Stimulated activated CD4-positive, alpha-beta T cell treated with anti-CD3 and anti-CD28 coated beads, Interleukin-2, amount 100 ng/mL, for 24 hours (primary cell): ENCODE measurements at places on chromosomes 12 and 14.

DNA sequence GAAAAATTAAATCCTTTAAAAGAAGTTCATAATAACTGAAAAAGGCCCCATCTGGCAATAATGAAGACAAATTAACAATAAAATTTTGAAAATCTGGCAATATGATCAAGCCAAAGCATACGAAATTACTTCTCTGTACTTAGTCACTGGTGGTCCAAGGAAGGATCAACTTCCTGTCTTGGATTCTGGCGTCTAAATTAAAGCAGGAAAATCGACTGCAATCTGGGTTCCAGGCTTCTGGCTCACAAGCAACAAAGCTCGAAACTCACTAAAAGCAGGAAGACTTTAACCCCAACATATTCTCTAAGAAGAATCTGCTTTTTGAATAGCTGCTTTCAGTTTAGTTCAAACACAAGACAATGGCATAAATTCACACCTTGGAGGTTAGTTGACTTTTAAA lies 49.7 kb downstream of the LRIG3 start:
- no peak for DNase-seq

- DNase-seq, result no peak
Observed at GRCh38 chr12:49325606-49326005, 2.6 kb downstream of the TROAP start.

- no peak for DNase-seq
Observed at GRCh38 chr12:93126069-93126474, 197.0 kb upstream of the EEA1 start.

DNA sequence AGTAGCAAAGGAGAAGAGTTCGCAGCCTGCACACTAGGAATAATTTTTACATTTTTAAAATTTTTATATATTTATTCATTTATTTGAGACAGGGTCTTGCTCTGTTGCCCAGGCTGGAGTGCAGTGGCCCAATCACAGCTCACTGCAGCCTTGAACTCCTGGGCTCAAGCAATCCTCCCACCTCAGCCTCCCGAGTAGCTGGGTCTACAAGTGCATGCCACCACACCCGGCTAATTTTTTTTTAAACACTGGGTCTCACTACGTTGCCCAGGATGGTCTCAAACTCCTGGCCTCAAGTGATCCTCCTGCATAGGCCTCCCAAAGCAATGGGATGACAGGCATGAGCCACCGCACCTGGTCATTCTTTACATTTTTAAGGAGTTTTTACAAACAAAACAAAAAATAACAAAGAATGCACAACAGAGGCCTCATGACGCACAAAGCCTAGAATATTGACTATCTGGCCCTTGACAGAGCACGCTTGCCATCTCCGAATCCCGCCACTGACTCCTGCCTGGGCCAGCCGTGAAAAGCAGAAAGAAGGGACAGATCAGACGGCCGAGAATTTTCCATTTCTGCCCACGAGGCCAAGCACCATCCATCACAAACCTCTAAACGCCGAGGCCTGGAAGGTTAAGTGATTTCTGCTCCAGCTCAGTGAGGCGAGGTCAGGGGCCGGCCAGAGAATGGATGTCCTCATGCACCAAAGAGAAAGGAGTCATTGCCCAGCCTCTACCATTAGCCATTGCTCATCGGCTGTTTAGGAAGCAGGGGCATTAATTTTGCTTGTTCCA lies 120.0 kb downstream of the SCARB1 start:
- no peak for DNase-seq

GRCh38 chr12:47360771-47361388 lies 281.1 kb upstream of the AMIGO2 start:
- DNase-seq, result no peak

GRCh38 chr14:106506881-106507305 lies 980.5 kb downstream of the TMEM121 start:
- DNase-seq, result peak; percentile 36

DNA sequence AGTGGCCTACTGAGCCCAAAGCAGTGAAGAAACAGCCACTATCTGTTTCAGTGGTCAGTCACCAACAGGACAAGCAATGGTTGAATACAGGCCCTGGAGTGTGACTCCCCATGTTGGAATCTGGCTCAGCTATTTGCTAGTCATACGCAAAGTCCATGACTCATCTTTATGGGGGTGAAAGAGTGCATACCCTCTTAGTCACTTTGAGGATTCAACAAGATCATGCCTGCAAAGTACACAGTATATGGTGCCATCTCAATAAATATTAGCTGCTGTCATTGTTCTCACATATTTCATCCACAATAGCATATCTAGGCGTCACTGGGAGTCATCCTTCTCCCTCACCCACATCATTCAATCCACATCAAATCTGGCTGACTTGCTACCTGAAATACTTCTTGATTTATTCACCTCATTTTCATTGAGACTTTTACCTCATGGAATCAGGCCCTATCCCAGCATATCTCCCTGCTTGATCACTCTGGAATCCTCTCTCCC lies 26.4 kb upstream of the STAB2 start:
- DNase-seq, result no peak

- DNase-seq, result no peak
Observed at GRCh38 chr12:86091681-86092080, 164.5 kb downstream of the MGAT4C start.

DNA sequence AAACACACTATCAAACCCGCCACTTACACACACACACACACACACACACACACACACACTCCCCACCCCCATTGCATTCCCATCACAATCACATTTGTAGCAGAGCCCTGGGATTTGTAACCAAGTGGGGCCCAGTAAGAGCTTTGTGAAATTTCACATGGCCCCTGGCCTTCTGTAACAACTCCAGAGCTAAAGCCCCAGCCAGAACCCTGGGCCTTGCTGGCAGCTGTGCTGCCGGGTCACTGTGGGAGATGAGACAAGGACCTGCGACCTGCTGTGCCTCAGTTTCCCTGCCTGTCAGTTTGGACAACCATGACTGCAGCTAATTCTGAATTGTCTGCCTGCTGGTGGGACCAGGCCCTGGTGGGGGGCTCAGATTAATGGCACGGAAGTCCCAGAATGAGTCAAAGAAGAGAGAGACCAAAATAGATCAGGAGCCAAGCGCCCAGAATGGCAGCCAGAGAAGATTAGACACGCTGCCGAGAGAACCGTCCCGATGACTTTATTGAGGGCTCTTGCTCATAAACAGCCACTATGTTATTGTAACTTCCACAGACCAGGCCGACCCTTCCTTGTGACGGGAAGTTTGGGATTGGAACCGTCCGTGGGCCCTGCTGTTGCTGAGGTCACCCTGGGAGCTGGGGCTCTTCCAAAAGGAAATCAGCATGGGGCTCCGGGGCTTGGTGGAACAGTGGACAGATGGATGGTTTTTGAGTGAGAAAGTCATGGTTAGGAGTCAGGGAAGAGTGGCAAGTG lies 123.1 kb downstream of the ZFP36L1 start:
- no peak for DNase-seq

DNA sequence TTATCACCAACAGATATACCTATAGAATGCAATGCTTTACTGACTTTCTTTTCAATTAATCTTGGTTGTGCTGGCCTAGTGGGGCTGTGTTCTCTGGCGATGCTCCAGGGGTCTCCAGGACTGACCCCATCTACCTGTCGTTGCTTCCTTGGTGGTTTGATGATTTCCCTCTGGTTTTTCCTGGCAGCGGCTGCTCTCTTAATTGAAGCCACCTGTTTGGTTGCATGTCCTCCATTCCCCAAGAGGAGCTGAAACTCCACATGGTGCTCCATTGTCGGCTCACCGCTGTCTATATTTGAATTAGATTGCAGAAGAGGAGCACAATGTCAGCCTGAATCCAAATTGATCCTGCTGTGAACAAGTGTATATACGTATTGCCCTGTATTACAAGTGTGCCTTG lies 7.1 kb upstream of the IFNG-AS1 start:
- no peak for DNase-seq

- DNase-seq, result no peak
Observed at GRCh38 chr14:67077921-67078320, 111.3 kb upstream of the GARIN2 start.

DNA sequence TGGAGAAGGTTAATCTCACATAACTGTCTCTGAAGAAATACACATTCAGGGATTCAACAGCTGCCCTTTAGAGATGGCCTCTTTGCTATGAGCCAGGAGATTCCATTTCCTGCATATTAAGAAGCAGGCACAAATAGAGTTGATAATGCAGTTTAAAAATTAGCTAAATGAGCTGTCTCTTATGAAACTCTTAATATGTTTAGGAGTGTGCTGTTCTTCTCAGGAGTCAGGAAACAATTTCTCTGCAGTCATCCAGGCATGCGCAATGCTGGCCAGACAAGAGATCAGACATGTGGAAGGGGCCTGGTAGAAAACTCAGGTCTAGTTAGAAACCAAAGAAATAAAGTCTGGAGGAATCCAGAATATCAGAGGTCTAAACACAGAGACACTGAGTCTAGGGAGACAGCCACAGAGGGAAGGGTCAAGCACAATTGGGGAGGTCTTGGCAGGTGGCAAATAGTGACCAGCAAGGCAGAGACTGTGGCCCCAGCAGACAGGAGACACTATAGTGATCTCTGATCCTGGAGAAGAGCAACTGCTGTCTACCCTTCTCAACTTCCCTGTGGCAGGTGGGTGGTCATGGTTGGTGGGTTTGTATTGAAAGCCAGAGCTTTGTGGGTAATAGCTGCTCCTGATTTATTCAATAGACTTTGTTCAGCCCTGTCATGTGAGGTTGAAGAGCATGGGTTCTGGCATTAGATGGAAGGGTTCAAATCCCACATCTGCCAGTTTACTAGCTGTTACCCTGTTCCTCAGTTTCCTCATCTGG lies 185.8 kb upstream of the RMST start:
- DNase-seq, result no peak

DNA sequence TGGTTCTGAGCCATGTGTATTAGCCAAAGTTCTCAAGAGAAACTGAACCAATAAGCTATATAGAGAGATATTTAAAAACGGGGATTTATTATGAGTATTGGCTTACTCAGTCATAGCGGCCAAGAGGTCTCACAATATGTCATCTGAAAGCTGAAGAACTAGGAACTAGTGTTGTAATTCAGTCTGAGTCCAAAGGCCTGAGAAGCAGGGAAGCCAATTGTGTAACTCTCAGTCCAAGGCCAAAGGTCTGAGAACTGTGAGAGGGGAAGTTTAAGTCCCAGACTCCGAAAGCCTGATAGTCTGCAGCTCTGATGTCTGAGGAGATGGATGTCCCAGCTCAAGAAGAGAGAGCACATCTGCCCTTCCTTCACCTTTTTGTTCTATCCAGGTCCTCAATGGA lies 344.8 kb upstream of the USP15 start:
- DNase-seq, result no peak

- DNase-seq, result no peak
Observed at GRCh38 chr14:29734732-29735131, 192.9 kb downstream of the PRKD1 start.

GRCh38 chr14:68464711-68465110 lies 328.2 kb downstream of the ZFP36L1 start:
- no peak for DNase-seq

DNA sequence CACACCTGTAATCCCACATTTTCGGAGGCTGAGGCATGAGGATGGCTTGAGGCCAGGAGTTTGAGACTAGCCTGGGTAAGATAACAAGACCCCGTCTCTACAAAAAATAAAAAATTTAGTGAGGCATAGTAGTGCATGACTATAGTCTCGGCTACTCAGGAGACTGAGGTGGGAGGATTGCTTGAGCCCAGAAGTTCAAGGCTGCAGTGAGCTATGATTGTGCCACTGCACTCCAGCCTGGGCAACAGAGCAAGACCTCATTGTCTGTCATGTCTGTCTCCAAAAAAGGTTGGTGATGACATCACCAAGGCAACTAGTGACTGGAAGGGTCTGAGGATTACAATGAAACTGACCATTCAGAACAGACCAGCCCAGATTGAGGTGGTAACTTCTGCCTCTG lies 83.5 kb upstream of the COCH start:
- no peak for DNase-seq

DNA sequence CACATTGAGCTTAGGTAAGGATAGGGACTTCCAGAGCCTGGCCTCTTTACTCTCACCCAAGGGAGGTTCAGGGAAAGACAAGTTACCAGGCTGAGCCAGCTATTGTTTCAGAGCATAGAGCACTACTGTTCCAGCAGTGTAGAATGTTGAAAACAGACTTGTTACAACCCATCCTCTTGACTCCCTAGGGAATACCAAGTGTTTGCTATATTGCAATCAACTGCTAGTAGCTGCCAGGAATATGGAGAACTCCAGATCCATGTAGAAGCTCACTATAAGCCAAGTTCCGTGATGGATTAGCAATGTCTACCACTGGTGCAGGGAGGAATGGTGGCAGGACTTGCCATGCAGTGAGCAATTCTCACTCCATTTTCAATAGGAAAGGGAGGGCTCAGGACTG lies 199.8 kb upstream of the RBM19 start:
- no peak for DNase-seq

- no peak for DNase-seq
Observed at GRCh38 chr14:49589387-49589786, 3.2 kb upstream of the RPS29 start.

DNA sequence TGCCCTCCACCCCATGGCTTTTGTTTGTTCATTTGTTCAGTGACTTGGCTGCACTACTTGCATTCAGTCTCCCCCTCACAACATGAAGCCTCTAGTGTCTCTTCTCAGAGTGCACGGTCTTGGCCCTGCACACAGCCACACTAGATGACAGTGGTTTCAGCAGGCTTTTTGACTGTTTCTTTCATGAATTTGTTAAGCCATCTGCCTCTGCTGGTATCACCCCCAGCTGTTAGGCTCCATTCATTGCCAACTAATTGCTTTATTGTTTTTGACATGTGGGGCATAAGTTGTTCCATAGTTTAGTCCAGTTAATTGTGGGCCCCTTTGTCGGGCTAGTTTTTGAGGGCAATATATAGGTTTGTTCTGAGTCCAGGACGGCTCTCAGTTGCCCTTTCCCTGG lies 18.8 kb downstream of the OS9 start:
- DNase-seq, result no peak

GRCh38 chr12:76252031-76252430 lies 96.2 kb downstream of the BBS10 start:
- DNase-seq, result no peak

DNA sequence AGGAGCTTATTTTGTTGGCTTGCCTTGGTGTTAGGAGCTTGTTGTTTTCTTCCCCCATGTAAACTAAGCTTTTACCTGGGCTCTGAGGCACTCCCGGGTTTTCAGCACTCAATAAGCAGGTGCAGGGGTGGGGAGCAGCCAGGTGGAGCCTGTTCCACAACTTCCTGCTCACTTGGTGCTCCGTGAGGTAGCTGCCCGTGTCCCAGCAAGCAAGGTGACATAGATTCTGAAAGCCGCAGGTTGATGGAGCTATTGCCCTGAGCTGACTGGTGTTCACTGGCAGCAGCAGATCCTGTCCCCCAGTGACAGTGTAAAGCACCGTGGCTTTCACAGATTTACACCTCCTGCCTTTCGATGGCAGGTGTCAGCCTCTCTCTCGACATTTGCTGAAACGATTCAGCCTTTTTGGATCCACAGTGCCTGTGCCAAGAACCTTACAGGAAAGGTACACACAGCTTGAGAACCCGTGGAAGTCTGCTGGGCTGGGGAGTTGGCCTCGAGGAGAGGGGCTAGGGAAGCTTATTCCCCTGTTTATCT lies 295.7 kb upstream of the FKBP4 start:
- DNase-seq, result no peak

- DNase-seq, result no peak
Observed at GRCh38 chr14:70804556-70805162, 4.7 kb downstream of the MAP3K9 start.
